Memory B cell (primary cell): ENCODE measurements at places on chromosomes 2 and 18.

GRCh38 chr2:56217106-56217505 lies 33.3 kb downstream of the CCDC85A start:
- peaks cover 1% of the 10 kb centered on the region for H3K27me3 ChIP-seq
- no peak overlapping the region for H3K27ac ChIP-seq

DNA sequence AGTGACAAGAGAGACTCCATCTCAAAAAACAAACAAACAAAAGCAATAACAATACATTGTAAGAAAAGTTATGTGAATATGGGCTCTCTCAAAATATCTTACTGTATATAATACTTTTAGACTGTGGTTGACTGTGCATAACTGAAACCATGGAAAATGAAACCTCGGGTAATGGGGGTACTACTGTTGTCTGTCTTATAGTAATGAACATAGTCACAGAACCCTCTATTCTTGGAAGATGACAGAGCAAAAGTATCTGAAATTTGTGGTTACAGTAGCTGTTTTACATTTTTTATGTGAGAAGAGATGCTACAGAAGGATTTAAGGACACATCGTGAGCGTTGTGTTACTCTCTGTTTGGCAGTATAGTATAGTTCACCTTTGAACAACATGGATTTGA lies 60.5 kb downstream of the MAP4K4 start:
- no peak for DNase-seq
- peaks cover 49% of the 10 kb centered on the region for H3K4me1 ChIP-seq
- no peaks in the 10 kb centered on the region for H3K27me3 ChIP-seq
- peaks cover 4% of the 10 kb centered on the region for H3K36me3 ChIP-seq
- peak overlapping the region; percentile 63 for H3K4me3 ChIP-seq

DNA sequence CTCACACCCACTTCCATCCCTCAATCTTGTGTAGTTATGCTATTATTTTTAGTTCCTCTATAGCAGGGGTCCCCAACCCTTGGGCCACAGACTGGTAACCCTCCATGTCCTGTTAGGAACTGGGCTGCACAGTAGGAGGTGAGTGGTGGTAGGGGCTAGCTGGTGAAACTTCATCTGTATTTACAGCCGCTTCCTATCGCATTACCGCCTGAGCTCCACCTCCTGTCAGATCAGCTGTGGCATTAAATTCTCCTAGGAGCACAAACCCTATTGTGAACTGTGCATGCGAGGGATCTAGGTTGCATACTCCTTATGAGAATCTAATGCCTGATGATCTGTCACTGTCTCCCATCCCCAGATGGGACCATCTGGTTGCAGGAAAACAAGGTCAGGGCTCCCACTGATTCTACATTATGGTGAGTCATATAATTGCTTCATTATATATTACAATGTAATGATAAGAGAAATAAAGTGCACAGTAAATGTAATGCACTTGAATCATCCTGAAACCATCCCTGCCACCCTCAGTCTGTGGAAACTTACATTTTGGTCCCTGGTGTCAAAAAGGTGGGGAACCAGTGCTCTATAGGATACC lies 1.6 kb upstream of the RAB11FIP5 start:
- H3K27me3 ChIP-seq = no peaks in the 10 kb centered on the region
- peaks cover 9% of the 10 kb centered on the region for H3K4me1 ChIP-seq
- no peak for DNase-seq

DNA sequence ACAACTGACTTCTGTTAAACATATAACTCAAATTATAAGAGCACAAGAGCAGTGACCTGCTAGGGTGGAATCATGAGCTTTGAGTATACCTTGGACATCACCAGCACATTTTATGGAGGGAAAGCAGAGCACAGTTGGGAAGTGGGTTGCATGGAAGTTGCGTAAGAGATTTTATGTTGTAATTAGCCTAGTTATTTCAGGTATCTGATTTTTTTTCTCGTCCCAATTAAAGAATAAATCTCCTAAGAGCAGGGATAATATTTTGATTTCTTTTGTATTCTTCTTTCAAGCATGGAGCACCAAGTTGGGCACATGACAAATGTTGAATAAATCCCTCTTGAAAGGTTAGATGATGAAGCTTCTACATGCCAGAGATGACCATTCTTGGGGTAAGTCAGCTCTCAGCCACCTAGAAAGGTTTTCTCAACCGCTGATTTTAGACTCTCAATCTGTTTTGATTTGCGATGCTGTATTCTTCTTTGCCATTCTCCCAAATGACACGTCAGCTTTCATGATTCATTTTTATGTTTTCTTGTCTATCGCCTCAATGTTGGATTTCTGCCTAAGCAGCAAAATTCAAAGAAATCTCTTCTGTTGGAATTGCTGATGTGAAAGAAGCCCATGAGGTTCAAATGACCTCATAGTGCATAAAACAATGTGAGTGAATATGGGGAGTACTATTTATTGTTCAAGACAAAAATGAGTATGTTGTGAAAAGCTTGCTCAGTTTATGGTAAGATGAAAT lies 15.3 kb upstream of the FN1 start:
- H3K27ac ChIP-seq = no peak overlapping the region
- H3K4me3 ChIP-seq = no peak overlapping the region
- DNase-seq = no peak
- no peaks in the 10 kb centered on the region for H3K4me1 ChIP-seq

DNA sequence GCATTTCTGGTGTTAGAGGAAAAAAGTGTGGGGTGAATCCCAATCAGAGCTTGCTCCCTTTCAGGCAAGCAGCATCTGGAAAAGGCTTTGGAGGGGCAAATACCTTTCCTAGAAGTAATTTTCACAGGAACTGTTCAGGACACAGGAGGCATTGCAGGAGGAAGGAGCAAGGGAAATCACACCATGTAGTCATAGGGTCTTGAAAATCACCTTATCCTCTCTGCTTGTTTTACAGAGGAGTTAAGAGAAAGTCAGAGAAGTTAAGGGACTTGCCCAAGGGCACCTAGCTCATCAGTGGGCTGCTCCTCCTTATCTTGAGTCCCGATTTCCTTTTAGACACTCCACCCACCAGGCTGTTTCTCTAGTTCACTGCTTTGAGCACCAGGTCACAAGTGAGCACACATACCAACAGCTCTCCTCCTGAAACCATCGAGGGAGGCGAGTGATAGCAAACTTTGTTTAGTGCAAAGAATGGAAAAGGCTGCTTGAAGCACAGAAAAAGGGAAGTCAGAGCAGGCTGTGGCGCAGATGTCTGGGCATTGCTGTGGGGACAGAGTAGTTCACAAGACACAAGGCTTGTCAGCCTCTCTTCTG lies 89.2 kb upstream of the CXCR4 start:
- peak; percentile 74 for DNase-seq
- H3K27ac ChIP-seq = peak overlapping the region; percentile 100
- H3K4me1 ChIP-seq = peaks cover 51% of the 10 kb centered on the region

- no peak overlapping the region for H3K4me3 ChIP-seq
- H3K27me3 ChIP-seq = peaks cover 33% of the 10 kb centered on the region
- DNase-seq = no peak
- no peak overlapping the region for H3K27ac ChIP-seq
Observed at GRCh38 chr2:232489516-232490220, 2.0 kb upstream of the ECEL1 start.

DNA sequence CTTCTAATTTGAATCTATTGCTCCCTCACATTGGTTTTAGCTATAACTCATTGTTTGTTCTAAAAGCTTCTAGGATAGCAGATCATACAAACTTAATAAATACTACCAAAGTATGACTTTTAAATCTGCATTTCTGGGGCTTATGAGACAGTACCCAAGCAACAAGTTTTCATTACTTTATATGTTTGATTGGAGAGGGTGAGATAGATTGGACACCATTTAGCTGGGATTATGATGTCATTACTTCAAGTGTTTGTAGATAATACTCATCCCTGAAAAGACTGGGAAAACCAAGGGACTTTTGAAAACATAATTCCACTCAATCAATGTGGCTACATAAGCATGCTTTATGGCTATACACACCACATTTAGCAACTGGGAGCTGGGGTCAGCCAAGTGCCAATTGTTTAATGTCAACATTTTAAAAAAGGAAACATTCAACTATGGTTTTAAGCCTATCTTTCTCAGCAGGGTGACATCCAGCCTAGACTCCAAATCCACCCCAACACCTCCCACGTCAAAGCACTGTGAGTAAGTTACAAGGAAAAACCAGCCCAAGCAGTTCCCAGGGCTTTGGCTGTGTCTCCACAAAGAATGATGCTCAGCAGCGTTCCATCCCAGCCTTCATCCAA lies 119.9 kb downstream of the ETAA1 start:
- H3K4me1 ChIP-seq = peaks cover 2% of the 10 kb centered on the region
- H3K27ac ChIP-seq = no peak overlapping the region
- no peak overlapping the region for H3K4me3 ChIP-seq
- H3K36me3 ChIP-seq = no peaks in the 10 kb centered on the region
- H3K27me3 ChIP-seq = peaks cover 10% of the 10 kb centered on the region
- no peak for DNase-seq

DNA sequence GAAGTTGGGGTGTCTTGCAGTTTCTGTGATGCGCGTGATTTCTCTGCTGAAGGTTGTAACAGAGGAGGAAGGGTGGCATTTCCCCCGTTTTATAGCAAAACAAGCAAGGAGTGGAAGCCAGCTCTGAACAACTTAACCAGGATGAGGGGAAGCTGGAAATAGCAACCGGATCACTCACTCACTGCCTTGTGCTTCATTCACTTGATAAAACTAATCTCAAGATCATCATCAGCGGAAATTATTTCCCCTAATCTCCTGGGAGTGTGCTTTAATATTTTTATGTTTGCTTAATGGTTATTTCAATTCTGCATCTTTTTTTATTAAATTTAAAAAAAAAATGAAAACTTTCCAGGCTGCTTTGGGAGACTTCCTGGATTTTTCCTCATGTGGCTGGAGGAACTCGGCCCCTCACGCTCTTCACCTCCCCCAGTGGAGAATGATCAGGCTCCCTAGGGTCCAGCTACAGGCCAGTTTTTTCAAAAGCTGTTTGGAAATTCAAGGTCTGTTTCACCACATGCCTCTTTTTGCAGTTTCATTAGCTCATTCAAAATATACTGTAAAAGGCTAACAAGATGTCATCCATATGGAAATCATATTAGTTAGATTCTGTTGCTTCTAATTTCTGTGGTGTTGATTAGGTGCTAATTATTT lies 31.7 kb downstream of the CABLES1 start:
- no peak for DNase-seq
- no peak overlapping the region for H3K27ac ChIP-seq
- H3K4me1 ChIP-seq = no peaks in the 10 kb centered on the region

DNA sequence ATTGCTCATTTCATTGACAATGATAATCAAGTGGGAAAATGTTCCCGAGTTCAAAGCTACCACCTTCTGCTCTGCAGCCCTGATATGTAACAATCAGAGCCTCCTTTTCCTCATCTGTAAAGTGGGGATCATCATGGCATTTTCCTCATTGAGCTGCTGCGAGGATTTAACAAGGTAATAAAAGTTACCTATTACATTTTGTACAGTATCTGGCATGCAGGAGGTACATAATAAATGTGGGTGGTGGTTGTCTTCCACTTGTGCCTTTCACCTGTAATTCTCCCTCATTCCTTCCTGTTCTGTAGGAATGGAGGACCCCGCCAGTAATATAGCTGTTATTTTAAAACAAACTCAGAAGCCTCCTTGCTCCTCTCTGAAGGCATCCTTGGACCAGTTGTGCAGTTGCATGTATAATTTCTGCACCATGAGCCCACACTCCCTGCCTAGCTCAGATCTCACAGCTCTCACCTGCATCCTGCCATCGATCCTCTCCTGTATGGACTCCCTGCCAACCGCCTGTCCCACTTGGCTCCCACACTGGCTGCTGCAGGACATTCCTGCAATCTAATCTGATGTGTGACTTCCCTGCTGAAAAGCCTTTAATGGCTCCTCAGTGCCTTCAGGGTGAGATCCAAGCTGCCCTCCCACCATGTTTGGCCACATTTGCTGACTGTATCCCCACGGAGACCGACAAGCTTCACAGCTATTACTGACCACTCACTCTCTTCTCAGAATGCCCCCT lies 350.4 kb downstream of the EN1 start:
- peaks cover 3% of the 10 kb centered on the region for H3K27me3 ChIP-seq
- no peak overlapping the region for H3K4me3 ChIP-seq
- no peaks in the 10 kb centered on the region for H3K36me3 ChIP-seq
- H3K27ac ChIP-seq = no peak overlapping the region
- no peak for DNase-seq

DNA sequence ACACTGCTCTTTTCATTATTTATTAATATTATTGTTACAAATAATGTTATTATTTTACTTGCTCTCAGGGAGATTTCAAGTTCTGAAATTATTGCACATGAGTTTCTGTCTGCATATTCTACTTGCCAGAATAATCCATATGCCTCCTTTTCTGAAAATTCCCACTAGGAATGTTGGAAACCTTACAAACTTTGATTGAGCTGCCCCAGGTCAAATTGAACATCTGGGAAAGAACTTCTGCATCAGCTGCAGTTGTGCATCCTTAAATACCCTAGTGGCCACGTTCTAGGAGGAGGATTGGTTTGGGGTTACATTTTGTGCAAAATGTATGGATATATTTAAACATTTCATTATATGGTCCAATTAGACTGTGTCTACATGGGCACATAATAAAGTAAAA lies 1302.7 kb upstream of the PIK3C3 start:
- H3K27ac ChIP-seq = no peak overlapping the region
- H3K4me1 ChIP-seq = no peaks in the 10 kb centered on the region
- no peaks in the 10 kb centered on the region for H3K36me3 ChIP-seq
- no peak overlapping the region for H3K4me3 ChIP-seq
- DNase-seq = no peak

DNA sequence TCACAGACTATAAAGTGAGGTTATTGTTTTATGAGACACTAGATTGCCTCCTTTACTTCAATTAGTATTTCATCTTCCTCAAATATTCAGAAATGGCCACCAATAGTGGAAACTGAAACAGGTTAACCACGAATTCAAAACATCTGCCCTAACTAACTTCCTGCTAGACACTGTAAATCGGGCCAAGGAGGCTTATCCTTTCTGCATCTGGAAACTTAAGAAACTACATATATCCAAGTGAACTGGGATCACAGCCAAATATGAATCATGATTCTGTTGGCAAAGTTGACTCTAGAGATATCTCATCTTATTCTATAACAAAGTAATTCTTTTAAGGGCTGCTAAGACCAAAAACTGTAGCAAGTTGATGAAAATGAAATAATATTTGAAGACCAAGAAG lies 136.6 kb upstream of the ZC3H15 start:
- peaks cover 16% of the 10 kb centered on the region for H3K36me3 ChIP-seq
- no peak for DNase-seq
- no peaks in the 10 kb centered on the region for H3K27me3 ChIP-seq
- H3K4me3 ChIP-seq = no peak overlapping the region

- peaks cover under 1% of the 10 kb centered on the region for H3K4me1 ChIP-seq
- no peak overlapping the region for H3K4me3 ChIP-seq
- no peak overlapping the region for H3K27ac ChIP-seq
- DNase-seq = no peak
Observed at GRCh38 chr2:111710613-111711012, 173.4 kb downstream of the ANAPC1 start.

DNA sequence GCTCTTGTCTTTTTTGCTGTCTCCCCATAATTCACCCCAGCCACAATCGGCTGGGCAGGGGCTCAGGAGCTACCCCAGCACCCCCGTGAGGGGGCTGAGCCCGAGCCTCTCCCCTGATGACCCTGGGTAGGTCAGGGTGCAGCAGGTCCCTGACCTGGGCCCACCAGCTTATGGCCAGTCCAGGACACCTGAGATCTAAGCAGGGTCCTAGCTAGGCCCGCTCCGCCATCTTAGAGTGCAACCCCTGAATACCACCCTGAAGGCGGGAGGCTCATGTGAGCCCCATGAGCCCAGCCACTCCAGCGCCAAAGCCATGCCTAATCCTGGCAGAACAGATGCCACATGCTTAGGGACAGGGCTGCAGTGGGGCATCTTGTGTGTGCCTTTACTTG lies 16.2 kb downstream of the STK25 start:
- no peak for DNase-seq
- H3K36me3 ChIP-seq = peaks cover 9% of the 10 kb centered on the region
- H3K4me3 ChIP-seq = no peak overlapping the region
- H3K27me3 ChIP-seq = no peaks in the 10 kb centered on the region

- H3K4me1 ChIP-seq = peaks cover 19% of the 10 kb centered on the region
- H3K27ac ChIP-seq = peak overlapping the region; percentile 57
- H3K27me3 ChIP-seq = no peaks in the 10 kb centered on the region
Observed at GRCh38 chr18:58609536-58609993, 19.3 kb downstream of the ALPK2 start.
